ENCODE measurements at places on chromosomes 7 and 10. TPM values are rescaled to one million over a fixed set of nuclear protein-coding genes. Genes with fewer than 3 reads are reported as not detected.

GRCh38 chr10:111117528-111118277, 40.9 kb downstream of the ADRA2A start:
- no peak overlapping the region for H3K27ac ChIP-seq
- H3K4me1 ChIP-seq, result peaks cover 7% of the 10 kb centered on the region
- no peak for DNase-seq
- peaks cover 13% of the 10 kb centered on the region for H3K27me3 ChIP-seq
- H3K4me3 ChIP-seq, result no peak overlapping the region

- H3K27ac ChIP-seq, result no peak overlapping the region
- no peak overlapping the region for H3K4me3 ChIP-seq
- peaks cover 1% of the 10 kb centered on the region for H3K27me3 ChIP-seq
- H3K4me1 ChIP-seq, result no peaks in the 10 kb centered on the region
- DNase-seq, result no peak
- no peaks in the 10 kb centered on the region for H3K36me3 ChIP-seq
Measured at GRCh38 chr7:47311891-47312290, 270.0 kb downstream of the TNS3 start.

Gene IL6
- polyA plus RNA-seq, result not detected

Gene ZNF248
- 2.7 TPM for polyA plus RNA-seq
